ENCODE measurements at places on chromosomes 12 and 14.

DNA sequence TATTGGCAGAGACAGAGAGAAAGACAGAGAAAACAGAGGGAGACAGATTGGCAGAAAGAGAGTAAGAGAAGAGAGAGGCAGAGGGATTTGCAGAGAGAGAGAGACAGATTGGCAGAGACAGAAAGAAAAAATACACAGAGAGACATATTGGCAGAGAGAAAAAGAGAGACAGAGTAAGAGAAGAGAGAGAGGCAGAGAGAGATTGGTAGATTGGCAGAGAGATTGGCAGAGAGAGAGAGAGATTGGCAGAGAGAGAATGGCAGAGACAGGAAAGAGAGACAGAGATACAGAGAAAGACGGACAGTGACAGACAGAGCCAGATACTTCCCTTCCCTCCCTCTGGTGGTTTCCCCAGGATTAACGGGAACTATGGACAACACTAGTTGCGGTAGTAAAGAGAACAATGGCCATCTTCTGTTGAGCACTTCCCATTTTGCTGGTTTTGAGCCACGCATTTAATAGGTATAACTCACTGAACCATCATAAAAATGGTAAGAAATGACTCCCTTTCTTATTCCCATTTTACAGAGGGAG is 2.6 kb upstream of the NOS1 start:
- DNase-seq, result no peak

GRCh38 chr14:90140298-90140955 is 78.6 kb downstream of the KCNK13 start:
- no peak for DNase-seq

DNA sequence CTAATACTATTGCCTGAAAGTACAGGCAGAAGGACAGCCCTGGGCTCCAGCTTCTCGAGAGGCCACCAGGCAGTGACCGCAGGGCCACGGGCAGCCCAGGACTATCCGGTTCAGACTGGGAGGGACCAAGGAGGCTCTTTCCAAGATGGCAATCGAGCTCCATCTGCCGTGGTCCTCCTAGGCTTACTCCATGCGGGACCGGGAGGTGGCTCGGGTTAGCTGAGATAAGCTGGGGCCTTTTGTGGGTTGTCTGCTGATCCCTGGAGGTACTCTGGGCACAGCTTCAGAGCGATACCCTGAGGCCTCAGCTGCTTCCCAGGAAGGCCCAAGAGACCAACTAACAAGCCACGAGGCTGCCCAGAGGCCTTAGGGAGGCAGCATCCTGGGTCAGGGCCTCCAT is 33.1 kb downstream of the SNRNP35 start:
- DNase-seq, result no peak

DNA sequence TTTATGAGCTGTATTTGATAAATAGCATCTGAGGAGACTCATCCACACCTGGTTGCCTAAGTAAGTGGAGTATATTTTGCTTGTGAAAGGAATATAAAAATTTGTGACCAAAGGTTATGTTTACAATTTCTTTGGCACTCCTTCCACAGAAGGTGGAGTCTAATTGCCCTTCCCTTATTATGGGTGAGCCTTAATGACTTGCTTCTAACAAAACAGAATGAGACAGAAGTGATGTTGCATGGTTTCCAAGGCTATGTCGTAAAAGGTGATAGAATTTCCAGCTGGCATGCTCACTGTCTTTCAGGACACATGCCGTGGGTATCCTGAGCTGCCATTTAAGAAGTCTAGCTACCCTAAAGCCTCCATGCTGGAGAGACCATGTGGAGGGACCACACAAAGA is 116.8 kb upstream of the ABCD2 start:
- no peak for DNase-seq

DNA sequence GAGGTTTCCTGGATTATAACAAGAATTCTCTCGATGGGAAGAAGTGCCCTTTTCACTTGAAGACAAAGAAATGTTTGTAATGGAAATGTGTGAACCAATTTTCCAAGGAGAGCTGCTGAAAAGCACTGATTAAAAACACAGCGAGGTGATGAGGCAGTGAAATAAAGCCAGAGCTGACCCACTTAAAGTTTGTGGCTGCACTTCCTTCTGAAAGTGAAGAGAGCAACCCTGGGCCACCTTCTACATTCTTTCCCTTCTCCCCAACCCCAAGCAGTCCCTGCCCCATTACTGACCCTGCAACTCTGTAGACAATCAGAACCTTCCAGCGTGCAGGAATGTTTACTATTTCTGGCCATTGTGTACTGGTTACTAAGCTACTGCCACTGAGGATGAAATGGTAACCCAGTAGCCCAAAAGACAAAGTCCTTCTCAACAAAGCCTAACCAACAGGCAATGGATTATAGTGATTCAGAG is 173.9 kb downstream of the TTC7B start:
- no peak for DNase-seq
